ENCODE measurements at places on chromosomes 7 and 10.

GRCh38 chr7:68562323-68562899 is 1035.9 kb upstream of the AUTS2 start:
- no peak for DNase-seq

GRCh38 chr7:5679813-5680473 is 101.5 kb downstream of the RNF216 start:
- DNase-seq, result no peak

DNA sequence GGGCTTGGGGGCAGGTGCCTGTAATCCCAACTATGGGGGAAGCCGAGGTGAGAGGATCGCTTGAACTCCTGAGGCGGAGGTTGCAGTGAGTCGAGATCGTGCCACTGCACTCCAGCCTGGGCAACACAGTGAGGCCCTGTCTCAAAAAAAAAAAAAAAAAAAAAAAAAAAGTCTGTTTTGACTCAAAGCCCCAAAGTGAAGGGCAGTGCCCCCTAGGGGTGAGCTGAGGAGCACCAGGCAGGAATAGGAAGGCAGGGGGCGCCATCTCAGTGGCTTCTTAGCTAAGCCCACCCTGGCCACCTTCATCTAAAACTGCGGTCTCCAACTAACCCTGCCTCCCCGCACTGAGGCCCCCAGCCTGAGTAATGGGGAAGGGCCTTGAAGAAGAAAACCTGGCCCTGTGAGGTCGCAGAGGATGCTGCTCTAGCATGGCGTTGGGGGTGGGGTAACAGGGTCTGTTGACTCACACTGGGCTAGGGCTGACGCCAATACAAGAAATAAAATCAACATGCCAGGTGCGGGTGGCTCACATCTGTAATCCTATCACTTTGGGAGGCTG is 9.8 kb downstream of the PODXL start:
- peak; percentile 89 for DNase-seq

GRCh38 chr10:86979296-86979818 is 11.1 kb downstream of the ADIRF start:
- no peak for DNase-seq

- DNase-seq, result no peak
Measured at GRCh38 chr10:20809631-20810030, 87.5 kb downstream of the NEBL start.

DNA sequence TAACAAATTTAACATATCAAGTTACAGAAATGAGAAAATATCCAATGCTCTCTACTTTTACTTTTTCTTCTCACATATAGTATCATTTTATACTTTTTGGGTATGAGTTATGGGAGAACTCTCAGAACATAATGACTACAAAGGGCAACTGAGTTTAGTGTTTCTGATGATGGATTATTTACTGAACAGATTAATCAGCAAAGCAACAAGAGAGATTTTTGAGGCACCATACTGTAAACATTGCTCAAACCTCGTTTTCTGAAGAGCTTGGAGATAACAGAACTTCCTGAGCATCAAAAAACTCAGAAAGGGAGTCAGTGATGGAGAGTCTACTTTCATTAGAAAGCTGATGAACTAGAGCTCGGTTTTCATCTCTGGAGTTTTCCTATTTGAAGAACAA is 84.8 kb upstream of the GSDME start:
- DNase-seq, result no peak

GRCh38 chr7:17651863-17652385 is 288.4 kb downstream of the SNX13 start:
- no peak for DNase-seq

DNA sequence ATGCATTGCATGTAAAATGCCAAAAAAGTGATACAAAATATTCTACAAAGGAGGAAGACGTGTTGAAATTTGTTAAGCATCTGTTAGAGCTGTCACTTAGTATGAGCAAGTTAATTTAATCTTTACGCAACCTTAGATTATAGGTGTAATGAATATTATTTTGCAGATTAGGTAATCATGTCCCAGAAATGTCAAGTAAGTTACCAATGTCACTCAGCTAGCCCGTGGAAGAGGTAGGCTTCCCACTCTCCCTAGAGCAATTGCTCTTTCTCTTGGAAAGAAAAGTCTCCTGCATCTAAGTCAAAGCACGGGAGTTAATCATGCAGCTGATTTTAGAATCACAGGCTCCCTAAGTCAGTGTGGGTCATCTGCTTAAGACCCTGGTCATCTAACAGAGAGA is 830.4 kb upstream of the IGFBP3 start:
- no peak for DNase-seq

Measured in H1 (cell line).